Activated naive CD4-positive, alpha-beta T cell treated with anti-CD3 and anti-CD28 coated beads, Interleukin-2, amount 50 U/mL, for 72 hours (primary cell): ENCODE measurements at places on chromosomes 3 and 15. TPM values are rescaled to one million over a fixed set of nuclear protein-coding genes. Genes with fewer than 3 reads are reported as not detected.

Gene ACTC1
- not detected for total RNA-seq

Gene NOX5
- 0.23 TPM for total RNA-seq

Gene KCNMB2
- not detected for total RNA-seq

Gene KNL1
- total RNA-seq: 36.9 TPM

Gene ABI3BP
- total RNA-seq: 0.32 TPM

Gene GP5
- total RNA-seq: 0.43 TPM

DNA sequence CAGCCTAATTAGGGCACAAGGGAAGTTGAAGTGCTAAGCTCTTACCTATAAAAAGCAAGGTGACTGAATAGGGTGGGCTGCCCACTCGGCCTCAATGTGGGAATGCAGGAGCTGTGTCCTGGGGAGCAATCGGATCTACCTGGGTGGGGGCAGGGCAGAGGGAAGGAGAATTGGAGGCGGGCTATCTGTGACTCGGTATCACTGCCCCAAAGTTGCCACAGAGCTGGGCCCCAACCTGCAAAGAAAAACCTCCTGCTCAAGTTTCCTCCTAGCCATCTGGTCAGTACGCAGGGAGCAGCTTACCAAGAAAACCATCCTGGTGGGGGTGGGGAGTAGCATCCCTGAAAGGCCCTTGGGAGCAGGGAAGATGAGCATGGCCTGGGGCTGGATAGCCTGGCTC, 10.7 kb downstream of the CIB2 start:
- DNase-seq: no peak

DNA sequence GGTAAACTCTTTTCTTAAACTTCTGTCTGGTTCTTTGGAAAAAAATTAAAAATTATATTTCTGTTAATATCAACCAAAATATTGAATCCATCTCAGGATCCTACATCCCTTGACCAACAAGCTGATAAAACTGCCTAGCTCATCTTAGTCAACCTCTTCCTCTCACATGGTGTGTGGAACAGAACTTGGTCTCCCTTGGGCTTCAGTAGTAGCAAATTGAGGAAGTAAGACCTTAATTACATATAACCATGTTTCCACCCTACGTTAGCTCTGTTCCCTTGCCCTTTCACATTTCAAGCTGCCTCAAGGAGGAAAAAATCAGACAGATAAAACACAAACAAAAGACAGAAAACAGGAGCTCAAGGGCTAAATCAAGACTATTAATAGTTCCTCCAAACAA, 116.4 kb downstream of the GREM1 start:
- DNase-seq: no peak

DNA sequence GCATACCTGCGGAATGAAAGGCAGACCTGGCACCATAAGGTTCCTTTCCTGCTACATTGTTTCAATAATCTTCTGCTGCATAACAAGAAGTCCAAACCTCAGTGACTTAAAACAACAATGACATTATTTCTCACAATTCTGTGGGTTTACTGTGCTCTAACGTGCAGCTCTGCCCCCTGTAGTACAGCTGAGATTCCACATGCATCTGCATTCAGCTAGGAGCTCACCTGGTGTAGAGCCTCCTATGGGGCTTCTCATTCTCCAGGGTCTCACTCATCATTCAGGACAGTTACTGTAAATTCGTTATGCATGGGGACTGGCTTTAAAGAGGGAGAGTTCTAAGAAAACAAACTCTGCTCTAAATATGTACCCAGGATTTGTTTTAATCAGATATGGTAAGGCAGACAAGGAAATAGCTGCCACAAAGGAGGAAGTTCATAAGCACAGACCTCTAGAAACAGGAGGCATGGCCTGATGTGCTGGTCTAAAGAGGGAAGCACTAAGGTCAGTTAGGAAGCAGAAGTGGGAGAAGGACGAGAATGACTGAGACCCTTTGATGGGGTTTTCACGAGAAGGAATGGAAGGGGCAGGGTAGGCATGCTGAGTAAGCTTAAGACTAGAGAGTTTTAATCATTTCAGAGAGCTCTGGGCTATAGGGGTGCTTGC, 347.0 kb downstream of the NEK10 start:
- no peak for DNase-seq

GRCh38 chr3:40336101-40336500, 26.6 kb downstream of the EIF1B start:
- DNase-seq: no peak
